Glutamatergic neuron (in vitro differentiated cells): ENCODE measurements at places on chromosomes 12 and 14. TPM values are rescaled to one million over a fixed set of nuclear protein-coding genes. Genes with fewer than 3 reads are reported as not detected.

The GPR84 gene
- not detected for total RNA-seq

DNA sequence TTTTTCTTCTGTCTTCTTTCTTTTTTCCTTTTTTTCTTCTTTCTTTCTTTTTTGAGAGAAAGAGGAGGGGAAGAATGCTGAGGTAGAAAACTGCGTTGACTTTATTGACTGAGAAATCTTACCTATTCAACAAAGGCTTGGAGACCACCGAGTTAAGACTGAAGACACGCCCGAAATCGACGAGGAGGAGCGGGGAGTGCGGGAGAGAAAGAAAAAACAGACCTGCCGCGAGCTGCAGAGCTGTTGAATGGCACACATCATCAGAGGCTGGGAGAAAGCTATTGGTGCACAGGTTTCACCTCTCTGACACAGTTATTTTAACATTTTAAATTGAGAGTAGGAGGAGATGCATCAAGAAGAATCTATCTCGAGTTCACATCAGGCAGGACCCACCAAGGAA lies 5.1 kb downstream of the ASCL1 start:
- H3K36me3 ChIP-seq: peaks cover 15% of the 10 kb centered on the region
- no peak overlapping the region for H3K4me3 ChIP-seq
- DNase-seq: no peak
- H3K27ac ChIP-seq: no peak overlapping the region

DNA sequence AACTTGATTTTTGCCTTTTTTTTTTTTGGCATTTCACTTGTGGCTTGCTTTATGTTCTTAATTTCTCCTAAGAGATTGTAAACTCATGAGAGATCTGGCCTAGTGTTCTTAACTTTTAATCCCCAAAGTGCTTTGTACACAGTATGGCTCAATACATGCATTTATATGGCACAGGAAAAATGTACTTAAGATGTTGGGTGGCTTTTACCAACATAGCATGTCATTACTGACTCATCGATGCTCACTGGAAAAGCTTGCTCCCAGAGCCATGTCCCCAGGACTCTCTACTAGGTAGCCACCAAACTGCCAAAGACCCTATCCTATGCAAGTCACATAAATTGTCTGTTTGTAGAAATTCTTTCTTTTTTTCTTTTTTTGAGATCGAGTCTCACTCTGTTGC lies 13.1 kb upstream of the SMCO3 start:
- H3K36me3 ChIP-seq: no peaks in the 10 kb centered on the region
- H3K4me3 ChIP-seq: no peak overlapping the region
- no peaks in the 10 kb centered on the region for H3K4me1 ChIP-seq

DNA sequence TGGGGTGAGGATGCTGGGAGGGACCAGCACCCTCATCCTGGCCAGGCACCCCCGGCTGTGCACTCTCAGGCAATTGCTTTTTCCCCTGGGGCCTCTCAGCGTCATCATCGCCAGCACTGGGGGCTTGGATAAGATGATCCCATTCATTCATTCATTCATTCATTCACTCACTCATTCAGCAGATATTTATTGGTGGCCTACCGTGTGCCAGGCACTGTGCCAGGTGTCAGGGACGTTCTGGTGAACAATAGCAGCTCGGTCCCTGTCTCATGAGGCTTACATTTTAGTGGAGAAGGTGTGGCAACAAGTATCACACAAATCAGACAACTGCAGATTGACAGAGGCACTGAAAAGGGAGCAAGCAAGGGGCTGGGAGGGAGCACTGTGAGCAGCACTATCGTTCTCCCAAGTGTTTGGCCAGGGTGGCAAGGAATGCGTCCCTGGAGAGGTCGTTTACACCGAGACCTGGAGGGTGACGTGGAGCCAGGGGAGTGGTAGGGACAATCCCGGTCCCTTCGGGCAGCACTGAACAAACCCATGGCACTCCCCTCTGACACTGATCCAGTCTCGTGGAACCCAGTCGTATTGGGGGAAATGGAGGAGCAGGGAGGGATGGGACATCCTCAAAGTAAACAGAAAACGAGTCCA lies 124.1 kb downstream of the PAPOLA start:
- no peak overlapping the region for H3K4me3 ChIP-seq
- peaks cover 14% of the 10 kb centered on the region for H3K4me1 ChIP-seq
- DNase-seq: no peak
- peaks cover 2% of the 10 kb centered on the region for H3K27me3 ChIP-seq
- no peak overlapping the region for H3K27ac ChIP-seq
